Left ventricle myocardium superior (tissue), 1 donor: ENCODE measurements at places on chromosomes 16 and 17.

GRCh38 chr17:44376124-44376523 lies 12.5 kb upstream of the FAM171A2 start:
- peak; percentile 76 for DNase-seq

DNA sequence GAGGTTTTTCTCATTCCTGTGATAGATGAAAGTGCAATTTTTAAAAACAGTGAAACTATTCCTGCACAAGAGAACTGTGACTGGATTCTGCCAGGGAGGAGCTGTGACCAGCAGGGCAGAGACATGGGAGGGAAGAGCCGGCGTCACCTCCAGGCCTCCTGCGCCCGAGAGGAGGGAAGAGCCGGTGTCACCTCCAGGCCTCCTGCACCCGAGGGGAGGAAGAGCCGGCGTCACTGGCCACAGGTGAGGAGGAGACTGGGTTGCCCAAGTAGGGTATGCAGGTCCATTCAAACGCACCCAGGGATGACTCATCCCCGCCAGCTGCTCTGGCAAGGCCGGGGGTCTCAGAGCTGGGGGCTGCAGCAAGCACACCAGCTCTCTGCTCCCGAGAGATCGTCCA lies 56.7 kb downstream of the METRNL start:
- no peak for DNase-seq

DNA sequence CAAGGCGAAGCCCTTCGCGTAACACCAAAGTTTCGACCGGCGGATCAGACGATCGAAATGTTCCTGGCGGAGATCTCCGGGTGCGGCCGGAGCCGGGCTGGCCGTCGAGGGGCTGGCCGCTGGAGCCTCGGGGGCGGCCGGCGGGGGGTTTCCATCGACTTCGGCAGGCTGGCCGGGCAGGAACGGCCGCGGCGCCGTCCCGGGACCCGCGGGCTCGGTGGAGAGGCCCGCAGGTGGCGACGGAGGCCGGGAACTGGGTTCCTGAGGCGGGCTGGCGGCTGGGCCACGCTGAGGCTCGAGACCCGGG lies 1.1 kb downstream of the EPOP start:
- DNase-seq = peak; percentile 54

GRCh38 chr17:63950940-63951907 lies 19.1 kb upstream of the CD79B start:
- DNase-seq = no peak

DNA sequence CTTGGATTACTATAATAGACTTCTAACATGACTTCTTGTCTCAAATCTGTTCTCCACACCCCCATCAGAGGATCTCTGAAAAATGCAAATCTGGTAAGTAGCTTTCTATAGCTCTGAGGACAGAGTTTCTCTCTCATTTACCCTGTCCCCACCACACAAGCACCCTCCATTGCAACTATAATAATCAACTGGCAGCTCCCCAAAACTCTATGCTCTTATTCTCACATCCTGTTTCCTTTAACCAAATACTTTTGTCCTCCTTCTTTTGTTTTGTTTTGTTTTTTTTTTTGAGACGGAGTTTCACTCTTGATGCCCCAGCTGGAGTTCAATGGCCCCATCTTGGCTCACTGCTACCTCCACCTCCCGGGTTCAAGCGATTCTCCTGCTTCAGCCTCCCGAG lies 73.4 kb downstream of the HELZ start:
- DNase-seq = no peak

DNA sequence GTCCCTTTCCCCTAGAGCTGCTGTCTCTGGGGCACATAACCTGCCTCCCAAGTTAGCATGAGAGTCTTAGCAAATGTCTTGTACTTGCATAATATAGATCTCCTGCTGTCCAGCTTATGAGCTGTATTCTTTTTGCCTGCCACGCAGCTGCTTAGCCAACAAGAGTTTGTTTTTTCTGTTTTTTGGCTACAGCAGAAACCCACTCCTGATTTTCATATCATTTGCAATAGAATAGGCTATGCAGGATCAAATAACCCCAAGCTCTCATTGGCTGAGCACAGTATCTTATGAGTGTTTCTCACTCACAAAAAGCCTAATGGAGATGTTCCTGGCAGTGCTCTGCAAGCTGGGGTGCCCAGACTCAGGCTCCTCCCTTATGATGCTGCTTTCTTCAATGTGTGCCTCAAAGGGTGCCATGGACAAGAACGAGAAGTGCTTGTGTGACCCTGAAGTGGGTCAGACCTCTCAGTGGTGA lies 23.1 kb downstream of the B9D1 start:
- no peak for DNase-seq
